Endothelial cell (in vitro differentiated cells): ENCODE measurements at places on chromosomes 2 and 18. TPM values are rescaled to one million over a fixed set of nuclear protein-coding genes. Genes with fewer than 3 reads are reported as not detected.

The WDPCP gene
- 5.7 TPM for total RNA-seq

The FKBP1B gene
- 31.1 TPM for total RNA-seq

DNA sequence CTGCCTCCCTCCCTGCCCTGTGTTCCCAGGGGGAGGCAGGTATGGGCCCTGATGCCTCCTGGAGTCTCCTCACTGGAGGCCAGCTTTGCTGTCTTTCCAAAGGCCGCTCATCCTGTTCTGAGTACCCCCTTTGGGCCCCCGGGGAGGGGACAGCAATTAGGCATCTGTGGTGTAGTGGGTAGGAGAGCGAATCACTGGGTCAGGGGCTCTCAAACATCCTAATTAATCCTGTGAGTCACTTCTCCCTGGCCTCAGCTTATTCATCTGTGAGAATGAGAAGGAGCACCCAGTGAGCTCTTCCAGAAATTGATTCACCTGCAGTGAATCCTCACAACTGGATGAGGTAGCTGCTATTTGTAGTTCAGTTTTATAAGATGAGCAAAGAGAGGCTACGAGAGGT is 16.4 kb downstream of the TET3 start:
- no peak for DNase-seq
- peak overlapping the region; percentile 51 for H3K4me3 ChIP-seq
- peaks cover 15% of the 10 kb centered on the region for H3K36me3 ChIP-seq
- no peak overlapping the region for H3K27ac ChIP-seq

- no peak for DNase-seq
- H3K4me1 ChIP-seq: peaks cover 24% of the 10 kb centered on the region
- H3K27ac ChIP-seq: no peak overlapping the region
These were observed 73.6 kb downstream of the NRP2 start for GRCh38 chr2:205755923-205756322.
